ENCODE measurements at places on chromosomes 13 and 19.
A peak's percentile ranks its signal among the peaks of the same experiment; 100 is the strongest.

DNA sequence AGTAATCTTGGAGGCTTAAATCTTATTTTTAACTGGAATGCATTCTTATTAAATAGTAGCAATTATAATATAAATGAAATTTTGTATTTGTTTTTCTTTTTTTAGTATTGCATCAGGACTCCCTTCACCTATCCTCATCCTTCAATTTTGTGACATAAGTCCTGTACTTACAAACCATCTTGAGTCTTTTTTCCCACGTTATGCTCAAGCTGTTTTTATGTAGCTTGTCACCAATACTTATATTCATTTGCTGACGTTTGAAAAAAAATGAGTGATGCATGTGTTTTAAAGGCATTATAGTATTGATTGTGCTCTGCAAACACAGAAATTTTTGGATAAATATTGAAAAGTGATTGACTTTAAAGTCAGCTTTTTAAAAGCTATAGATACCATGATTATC lies 888 bp downstream of the GPR18 start:
- no peak for DNase-seq

- DNase-seq, result peak; percentile 89
Observed at GRCh38 chr13:99314640-99315176, 7.5 kb upstream of the GPR183 start.

DNA sequence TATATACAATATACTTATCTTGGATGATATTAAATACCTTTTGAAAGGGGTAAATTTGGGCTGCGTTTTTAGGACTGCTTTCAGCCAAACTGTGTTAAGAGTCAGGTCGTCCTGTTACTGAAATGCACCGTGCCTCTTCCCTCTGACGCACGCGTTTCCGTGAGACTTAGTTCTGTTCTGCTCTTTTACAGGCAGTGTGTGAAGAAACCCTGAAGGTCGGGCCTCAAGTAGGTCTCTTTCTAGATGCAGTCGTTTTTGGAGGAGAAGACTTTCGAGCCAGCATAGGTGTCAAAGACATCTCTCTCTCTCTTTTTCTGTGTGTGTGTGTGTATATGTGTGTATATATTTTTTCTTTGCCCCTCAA lies 107.0 kb downstream of the ZIC5 start:
- DNase-seq, result no peak

- no peak for DNase-seq
Observed at GRCh38 chr19:18135712-18136584, 17.0 kb upstream of the PIK3R2 start.

DNA sequence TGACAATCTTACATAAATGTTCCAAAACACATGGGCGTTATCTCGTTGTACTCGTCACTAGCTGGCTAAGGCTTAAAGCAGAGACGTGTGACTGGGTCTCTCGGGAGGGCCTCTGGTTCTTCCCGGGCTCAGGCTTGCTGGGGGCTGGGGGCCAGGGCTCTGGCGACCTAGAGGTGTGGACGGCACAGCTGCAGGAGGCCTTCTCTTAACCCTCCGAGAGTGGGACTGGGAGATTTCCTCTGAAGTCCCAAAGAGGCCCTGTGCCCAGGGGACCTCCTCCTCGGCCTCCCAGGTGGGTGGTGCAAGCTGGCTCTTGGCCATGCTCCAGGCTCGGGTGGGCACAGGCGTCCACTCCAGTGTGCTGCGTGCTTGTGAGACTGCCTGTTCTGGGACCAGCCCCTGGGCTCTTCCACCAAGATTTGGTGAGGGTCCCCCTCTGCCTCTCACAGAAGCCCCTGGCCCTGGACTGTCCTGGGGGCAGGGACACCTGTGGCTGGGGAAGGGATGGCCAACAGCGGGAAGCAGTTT lies 2.2 kb downstream of the CAPS start:
- no peak for DNase-seq

- DNase-seq, result peak; percentile 72
Observed at GRCh38 chr13:109610517-109610916, 175.9 kb downstream of the IRS2 start.

- no peak for DNase-seq
Observed at GRCh38 chr13:27975564-27976361, 6.6 kb upstream of the CDX2 start.

- DNase-seq, result no peak
Observed at GRCh38 chr13:53135301-53135700, 106.7 kb downstream of the OLFM4 start.

DNA sequence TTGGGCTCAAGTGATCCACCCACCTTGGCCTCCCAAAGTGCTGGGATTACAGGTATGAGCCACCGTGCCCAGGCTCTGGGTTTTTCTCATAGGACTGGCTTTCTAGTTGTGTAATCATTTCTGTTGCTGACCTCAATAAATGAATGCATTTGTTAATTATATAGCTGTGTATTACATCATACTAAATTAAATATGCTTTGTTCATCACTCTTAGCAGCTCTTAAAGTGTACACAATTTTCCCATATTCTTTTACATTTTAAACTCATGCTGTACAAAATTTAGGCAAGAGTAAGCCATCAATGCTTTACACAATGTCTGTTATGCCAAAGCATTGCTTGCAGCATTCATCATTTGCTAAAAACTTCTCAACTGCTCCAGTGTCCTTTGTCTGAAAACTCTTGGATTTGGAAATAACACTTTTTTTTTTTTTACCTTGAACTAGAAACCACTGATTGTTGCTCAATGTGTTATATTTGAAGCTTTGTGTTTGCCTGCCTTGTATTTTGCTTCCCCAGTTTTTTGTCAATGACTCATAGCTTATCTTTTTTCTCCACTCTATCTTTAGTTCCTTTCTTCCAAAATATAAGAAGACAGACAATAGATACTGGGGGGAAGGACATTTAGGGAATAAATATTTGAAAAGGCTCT lies 31.4 kb downstream of the CCDC122 start:
- no peak for DNase-seq

DNA sequence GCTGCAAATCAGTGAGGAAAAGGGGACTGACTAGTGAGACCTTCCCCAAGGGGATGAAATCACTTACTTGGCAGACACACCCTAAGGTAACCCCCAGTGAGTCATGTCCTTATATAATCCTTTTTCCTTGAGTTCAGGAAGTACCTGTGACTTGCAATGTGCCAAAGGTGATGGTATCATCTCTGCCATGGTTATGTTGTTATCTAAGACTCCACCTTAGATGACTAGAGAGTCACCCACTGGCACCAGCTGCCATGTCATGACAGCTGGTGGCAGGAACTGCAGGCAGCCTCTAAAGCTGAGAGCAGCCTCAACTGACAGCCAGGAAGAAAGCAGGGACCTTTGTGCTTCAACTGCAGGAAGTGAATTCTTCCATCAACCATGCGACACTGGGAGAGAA lies 12.5 kb downstream of the PBX4 start:
- DNase-seq, result peak; percentile 83
